Tracheal epithelial cell (primary cell): ENCODE measurements at places on chromosomes 16 and 17. TPM values are rescaled to one million over a fixed set of nuclear protein-coding genes. Genes with fewer than 3 reads are reported as not detected.

Gene APOH
- total RNA-seq, result not detected in 2 replicates

Gene TTLL6
- total RNA-seq, result under 0.01 TPM in 1 of 2 replicates, not detected in the other

Gene PCYT2
- total RNA-seq, result 24.3 and 34.5 TPM in 2 replicates

Gene SBK1
- under 0.01 and 0.48 TPM in 2 replicates for total RNA-seq

Gene TBC1D3G
- total RNA-seq, result not detected in 2 replicates

Gene OR3A2
- not detected in 2 replicates for total RNA-seq

Gene SYT17
- total RNA-seq, result 1.7 and 6.3 TPM in 2 replicates

Gene NPIPA3
- 0.48 TPM in 1 of 2 replicates, not detected in the other for total RNA-seq

Gene CDRT15L2
- total RNA-seq, result not detected in 2 replicates

Gene MYH4
- total RNA-seq, result not detected in 2 replicates

Gene SNAI3
- total RNA-seq, result under 0.01 TPM in 1 of 2 replicates, not detected in the other

Gene GINS3
- total RNA-seq, result 1.5 and 2.2 TPM in 2 replicates

Gene ABCC11
- 0.43 TPM in 1 of 2 replicates, not detected in the other for total RNA-seq

Gene CCL3
- not detected in 2 replicates for total RNA-seq

Gene AIPL1
- not detected in 2 replicates for total RNA-seq

Gene PPM1E
- total RNA-seq, result under 0.01 and 0.43 TPM in 2 replicates

Gene CAPNS2
- total RNA-seq, result 33.7 and 67.4 TPM in 2 replicates

Gene CACNG1
- total RNA-seq, result not detected in 2 replicates

Gene TK1
- total RNA-seq, result 0.43 and 25.8 TPM in 2 replicates

Gene KRTAP4-3
- total RNA-seq, result not detected in 2 replicates

Gene SOX8
- not detected in 2 replicates for total RNA-seq

Gene PSMC3IP
- 1.1 and 1.9 TPM in 2 replicates for total RNA-seq

Gene ZNF23
- total RNA-seq, result 6.0 and 7.5 TPM in 2 replicates

Gene GAS7
- 0.48 and 0.64 TPM in 2 replicates for total RNA-seq

Gene USH1G
- 1.3 and 1.9 TPM in 2 replicates for total RNA-seq

Gene SCARF1
- total RNA-seq, result 0.21 and 0.48 TPM in 2 replicates

Gene CALB2
- total RNA-seq, result 0.48 and 2.1 TPM in 2 replicates

Gene KCNH6
- not detected in 2 replicates for total RNA-seq

Gene ZACN
- not detected in 2 replicates for total RNA-seq

Gene CHD3
- total RNA-seq, result 32.2 and 63.9 TPM in 2 replicates

Gene ATAD5
- 0.43 and 0.96 TPM in 2 replicates for total RNA-seq

Gene CCL15
- not detected in 2 replicates for total RNA-seq

Gene FBXO39
- total RNA-seq, result not detected in 2 replicates

Gene NR1D1
- total RNA-seq, result 0.72 and 1.9 TPM in 2 replicates

Gene ZMYND15
- 0.21 and 1.2 TPM in 2 replicates for total RNA-seq

Gene ASPHD1
- 1.7 and 8.9 TPM in 2 replicates for total RNA-seq

Gene KANSL1
- 73.1 and 74.5 TPM in 2 replicates for total RNA-seq

Gene CLEC10A
- total RNA-seq, result not detected in 2 replicates

Gene KRTAP4-6
- total RNA-seq, result not detected in 2 replicates

Gene ETV4
- total RNA-seq, result 4.7 and 5.1 TPM in 2 replicates

Gene PLD6
- 1.4 and 3.6 TPM in 2 replicates for total RNA-seq

Gene EPN3
- 10.7 and 11.1 TPM in 2 replicates for total RNA-seq

Gene MFAP4
- not detected in 2 replicates for total RNA-seq

Gene TBC1D26
- total RNA-seq, result not detected in 2 replicates
